ENCODE measurements at places on chromosomes 7 and 10.

DNA sequence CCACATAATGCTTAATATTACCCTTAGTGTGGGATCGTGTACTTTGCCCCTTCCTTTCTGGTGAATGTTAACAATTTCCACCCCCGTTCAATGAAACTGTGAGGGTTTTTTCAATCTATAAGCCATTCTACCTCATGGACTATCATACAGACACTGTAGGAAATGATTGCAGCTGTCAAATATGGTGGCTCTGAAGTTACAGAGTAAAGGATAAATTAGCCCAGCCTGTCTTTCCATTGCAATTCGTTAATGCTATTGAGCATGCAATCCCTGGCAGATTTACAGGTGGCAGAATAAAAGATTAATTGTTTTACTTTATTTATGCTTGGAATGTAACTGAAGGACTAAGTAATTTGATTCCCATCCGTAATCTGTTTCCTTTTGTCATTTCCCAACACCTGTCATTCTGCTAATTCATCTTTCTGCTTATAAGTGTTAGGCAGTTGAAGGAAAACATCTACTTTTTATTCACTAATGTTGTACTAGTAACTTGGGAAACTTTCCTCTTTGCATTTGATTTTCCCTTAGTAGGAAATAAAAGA, 1211.6 kb upstream of the LRRN3 start:
- DNase-seq: no peak

DNA sequence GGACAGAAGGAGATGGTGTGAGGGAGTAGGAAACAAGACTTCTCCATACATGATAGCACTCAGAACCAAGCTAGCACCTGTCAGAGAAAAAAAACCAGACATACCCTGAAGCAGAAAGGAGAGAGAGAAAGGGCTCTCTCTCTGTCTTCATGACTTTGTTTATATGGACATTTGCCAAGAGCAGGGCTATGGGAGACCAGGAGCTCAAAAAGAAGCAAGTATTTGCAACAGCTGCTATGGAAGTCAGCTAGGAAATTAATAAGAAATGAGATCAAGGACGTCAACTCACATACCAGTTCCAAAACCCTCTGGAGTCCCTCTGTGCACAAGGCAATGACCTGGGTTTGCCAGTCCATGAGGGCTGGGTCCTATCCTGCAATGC, 111.6 kb downstream of the SGMS1 start:
- DNase-seq: peak; percentile 55

DNA sequence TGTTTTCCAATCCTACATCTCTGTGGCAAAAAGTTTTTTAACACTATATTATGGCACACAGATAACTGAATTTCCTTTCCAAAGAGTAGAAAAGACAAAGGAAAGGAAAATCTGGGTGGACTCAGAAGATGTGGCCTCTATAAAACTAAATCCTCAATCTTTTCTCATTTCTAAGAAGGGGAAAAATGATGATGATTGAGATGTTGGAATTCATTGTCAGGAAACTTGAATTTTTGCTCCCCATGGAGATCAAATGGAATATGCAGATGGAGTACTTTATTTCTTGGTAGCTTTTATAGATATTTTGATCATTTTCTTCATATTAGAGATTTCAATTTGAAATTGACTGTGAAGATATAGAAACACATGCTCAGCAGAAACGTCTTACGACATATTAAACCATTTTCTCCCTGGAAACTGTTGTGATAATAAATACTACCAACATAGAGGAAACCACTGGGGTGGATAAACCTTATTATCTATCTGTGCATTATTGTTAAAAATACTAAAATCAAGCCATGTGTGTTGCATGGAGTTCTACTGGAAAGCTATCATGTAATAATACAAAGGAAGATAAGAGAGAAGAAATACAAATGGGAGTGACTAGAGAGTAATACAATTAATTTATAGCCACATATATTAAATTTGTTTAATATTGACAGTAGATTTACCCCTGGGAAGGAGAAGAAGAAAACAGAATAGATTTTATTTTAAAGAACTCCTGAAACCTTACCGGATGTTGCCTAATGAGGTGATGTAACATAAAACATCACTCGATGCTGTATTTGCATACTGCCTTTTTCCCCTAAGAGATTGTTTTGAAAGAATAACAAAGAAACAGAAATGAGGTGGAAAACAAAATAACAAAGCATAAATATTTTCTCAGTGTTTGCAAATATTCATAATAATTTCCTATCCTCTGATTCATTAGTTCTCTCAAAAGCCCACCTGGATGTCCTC, 931.2 kb upstream of the C7orf33 start:
- DNase-seq: no peak

DNA sequence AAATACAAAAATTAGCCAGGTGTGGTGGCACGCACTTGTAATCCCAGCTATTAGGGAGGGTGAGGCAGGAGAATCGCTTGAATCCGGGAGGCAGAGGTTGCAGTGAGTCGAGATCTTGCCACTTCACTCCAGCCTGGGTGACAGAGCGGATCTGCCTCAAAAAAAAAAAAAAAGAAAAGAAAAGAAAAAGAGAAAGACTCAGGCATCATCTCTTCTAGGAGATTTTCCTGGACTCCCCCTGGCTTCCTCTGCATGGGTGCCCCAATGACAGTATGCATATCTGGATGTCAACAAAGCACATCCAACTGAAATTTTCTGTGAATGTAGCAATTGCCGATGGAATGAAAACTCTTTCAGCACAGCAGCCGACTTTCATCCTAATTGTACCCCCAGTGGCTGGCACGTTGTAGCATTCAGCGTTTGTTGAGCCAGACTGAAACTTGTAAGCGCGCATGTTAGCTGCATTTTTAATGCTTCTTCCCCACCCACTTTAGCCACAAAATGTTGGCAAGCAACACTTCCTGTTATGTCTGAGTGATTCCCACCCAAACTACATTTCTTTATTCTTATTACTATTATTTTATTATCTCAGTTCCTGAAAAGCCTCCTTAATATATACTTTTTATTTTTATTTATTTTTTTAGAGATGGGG, 70.2 kb downstream of the PRTFDC1 start:
- DNase-seq: peak; percentile 60

DNA sequence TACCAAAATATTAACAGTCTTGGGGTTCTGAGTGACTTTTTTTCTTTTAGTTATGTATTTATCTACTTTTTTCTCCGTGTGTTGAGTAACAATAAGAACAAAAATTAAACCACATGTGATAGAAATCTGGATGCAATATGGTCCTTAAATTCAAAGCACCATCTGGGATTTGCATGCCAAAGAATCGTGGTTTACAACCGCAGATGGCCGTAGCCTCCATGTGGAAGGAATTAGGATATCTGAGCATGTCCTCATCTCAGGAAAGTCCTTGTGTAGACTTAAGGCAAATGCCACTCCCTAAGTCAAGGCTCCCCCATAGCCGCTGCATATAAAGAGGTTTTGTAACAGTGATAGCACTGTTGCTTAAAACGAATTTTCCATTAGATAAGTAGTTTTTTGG, 304.0 kb downstream of the ZEB1 start:
- peak; percentile 73 for DNase-seq

DNA sequence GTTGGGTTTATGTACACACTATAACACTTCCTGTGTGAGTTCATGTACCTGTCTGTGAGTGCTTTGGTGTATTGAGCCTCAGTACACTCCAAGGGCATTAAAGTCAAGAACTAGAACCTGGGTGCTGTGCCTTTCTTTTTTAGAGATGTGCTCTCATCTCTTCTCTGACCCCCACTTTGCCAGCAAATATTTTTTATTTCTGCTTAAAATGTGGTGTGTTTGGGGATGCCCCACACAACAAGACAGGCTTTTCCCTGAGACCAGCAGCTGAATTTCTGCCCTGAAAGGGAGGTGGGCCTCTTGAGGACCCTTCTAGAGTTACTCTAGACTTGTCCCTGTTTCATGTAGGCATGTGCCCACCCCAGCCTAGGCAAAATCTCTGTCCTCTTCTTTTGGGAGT, 14.3 kb downstream of the KCTD7 start:
- DNase-seq: no peak

- peak; percentile 16 for DNase-seq
These were observed 291.1 kb upstream of the LYZL1 start for GRCh38 chr10:28997734-28998133.

GRCh38 chr10:74585231-74586087, 240.9 kb upstream of the KAT6B start:
- peak; percentile 0 for DNase-seq

Measured in IMR-90 (cell line).